Hypothalamus (tissue), 51 donors: ENCODE measurements at places on chromosomes 7 and 10.

DNA sequence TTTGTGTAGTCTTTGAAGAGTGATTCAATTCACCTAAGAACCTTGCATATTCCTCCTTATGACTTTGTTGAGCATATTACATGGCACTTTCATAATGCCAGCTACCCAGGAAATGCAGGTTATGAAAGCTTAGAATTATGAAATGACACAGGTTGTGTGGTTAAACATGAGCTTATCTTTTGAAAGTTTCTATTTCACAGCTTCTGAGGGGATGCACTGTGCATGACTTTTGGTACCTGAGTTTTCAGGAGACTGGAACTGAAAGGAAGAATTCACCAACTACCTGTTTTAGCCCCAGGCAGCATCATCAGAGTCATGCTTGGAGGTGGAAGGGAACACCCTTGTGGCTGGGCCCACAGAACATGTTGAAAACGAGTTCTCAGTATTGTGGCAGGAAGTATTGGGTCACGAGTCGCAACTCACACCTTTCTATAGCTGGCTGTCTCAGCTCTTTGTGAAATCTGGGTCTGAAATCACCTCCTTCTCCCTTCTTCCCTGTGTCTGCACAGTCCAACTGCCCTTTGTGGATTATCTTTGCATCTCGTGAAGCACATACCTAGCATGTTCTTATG, 228.2 kb downstream of the PTEN start:
- DNase-seq, result no peak

DNA sequence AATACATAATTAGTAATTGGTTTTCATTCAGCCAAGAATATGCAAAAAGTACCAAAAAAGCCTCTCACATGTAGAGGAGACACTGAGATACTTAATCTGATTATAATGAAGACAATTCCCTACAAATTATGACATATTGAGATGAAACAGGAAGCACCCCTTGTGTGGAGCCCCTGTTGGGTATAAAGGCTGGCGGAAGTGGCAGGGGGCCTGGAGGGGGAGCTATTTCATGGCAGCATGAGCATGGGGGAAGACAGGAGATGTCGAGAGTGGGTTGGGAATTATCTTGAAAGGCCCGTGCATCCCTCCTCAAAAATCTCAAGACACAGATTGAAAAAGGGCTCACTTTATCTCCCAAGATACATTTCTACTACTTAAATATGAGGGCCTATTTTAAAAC, 96.9 kb downstream of the PIP4K2A start:
- no peak for DNase-seq

- no peak for DNase-seq
Observed at GRCh38 chr10:72126184-72126871, 38.0 kb upstream of the SPOCK2 start.

GRCh38 chr7:84701524-84702306, 485.1 kb downstream of the SEMA3D start:
- DNase-seq, result no peak

DNA sequence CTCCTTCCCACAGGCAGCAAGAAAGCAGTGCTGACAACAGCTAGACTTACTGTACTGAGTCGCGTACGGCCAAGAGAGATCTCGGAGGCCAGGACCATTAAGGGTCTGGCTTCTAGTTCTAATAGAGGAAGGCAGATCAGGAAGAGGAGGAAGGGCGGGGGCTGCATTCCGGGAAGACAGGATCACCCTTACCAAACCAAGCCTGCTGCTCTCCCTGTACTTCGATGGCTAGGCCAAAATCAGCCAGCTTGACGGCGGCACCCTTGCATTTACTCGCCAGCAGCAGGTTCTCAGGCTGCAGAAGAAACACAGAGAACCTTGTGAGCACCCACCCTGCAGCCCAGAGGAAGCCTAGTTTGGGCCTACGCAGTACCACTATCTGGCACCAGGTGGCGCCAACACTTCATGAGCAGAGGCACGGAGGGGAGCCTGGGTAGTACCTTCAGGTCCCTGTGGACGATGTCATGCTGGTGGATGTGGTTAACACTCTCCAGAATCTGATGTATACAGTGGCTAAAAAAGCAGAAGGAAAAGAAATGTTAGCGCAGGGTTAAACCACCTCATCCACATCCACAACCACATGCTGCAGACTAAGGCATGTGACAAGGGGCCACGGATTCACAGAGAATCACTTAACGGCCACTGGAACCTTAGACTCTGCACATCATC, 25.4 kb downstream of the CAMK2G start:
- peak; percentile 65 for DNase-seq

GRCh38 chr10:131670341-131670740, 230.5 kb upstream of the PPP2R2D start:
- no peak for DNase-seq

DNA sequence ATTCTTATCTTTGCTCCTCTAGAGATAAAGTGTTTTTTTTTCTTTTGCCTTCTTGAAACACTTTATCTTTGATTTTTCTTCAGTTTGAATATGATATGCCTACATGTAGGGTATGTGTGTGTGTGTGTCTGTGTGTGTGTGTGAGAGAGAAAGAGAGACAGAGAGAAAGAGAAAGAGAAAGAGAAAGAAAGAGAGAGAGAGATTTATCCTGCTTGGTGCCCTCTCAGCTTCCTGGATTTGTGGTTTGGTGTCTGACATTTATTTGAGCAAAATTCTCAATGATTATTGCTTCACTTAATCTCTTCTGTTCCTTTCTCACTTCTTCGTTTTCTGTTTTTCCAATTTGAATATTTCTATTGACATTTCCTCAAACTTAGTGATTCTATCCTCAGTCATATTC, 60.3 kb downstream of the RAB18 start:
- DNase-seq, result no peak

DNA sequence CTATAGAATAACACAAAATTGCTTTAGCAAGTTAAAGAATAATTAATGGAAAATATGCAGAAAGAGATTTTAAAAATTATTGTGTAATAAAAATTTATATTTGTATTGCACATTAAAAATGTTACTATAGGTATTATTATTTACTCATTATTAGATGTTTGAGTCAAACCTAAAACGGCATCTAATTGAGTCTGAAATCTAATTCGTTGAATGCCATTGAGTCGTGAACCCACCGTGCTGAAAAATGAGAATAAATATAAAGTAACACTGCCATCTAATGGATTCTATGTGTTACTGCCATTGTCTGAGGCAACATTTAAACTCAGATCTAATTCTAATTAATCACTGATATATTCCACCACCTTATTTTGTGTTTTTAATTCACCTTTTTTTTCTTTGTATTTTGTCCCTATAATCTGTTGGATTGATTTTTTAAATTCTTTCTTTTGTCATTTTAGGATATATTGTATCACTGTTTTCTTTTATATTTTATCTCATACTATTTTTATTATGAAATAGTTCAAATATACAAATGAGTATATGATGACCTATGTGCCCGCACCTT, 62.2 kb downstream of the SAMD9 start:
- no peak for DNase-seq

DNA sequence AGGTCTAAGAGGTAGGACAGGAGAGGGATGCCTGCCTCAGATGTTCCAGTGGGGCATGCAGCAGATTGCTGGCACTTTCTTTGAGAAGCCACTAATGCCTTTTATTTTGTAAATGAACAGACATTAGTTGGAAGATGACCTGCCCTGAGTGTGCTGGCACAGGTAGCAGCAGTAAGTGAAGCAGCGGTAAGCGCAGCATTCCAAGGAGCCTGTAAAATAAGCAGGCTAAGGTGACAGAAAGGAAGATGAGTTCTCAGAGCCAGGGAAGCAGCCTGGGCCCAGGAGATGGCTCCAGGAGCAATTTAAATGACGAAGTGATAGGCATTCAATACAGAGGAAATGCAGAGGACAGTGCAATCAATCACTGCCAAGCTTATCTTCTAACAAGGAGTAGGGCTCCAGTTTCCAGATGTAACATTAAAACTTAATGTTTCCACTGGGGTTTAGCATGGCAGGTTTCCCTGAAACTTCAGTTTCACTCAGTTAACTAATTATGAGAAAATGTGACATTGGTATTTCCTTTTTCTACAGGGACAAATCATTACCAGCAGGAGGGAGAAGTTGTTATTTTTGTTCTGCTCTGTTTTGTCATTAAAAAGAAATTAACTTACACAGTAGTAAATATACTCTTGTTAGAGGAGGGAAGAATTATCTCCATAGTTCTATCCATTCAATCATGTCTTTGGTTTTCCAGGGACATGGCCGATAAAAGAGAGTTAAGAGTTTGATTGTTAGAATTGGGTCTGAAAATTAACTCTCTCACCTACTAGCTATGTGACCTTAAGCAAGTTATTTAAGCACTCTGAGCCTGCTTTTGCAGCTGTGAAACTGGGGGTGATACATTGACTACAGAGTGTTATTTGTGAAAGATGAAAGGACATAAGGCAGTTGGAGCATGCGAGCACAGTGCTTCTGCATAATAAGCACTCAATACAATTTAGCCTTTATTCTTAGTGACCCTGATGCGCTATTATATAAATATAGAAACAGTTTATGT, 96.6 kb upstream of the PTN start:
- DNase-seq, result no peak

GRCh38 chr10:86286236-86287109, 80.1 kb downstream of the GRID1 start:
- DNase-seq, result no peak

GRCh38 chr7:91267171-91267955, 3.1 kb downstream of the FZD1 start:
- no peak for DNase-seq

GRCh38 chr7:148883266-148884048, 634 bp downstream of the EZH2 start:
- DNase-seq, result peak; percentile 46

GRCh38 chr10:10878963-10879362, 138.7 kb upstream of the CELF2 start:
- DNase-seq, result no peak

DNA sequence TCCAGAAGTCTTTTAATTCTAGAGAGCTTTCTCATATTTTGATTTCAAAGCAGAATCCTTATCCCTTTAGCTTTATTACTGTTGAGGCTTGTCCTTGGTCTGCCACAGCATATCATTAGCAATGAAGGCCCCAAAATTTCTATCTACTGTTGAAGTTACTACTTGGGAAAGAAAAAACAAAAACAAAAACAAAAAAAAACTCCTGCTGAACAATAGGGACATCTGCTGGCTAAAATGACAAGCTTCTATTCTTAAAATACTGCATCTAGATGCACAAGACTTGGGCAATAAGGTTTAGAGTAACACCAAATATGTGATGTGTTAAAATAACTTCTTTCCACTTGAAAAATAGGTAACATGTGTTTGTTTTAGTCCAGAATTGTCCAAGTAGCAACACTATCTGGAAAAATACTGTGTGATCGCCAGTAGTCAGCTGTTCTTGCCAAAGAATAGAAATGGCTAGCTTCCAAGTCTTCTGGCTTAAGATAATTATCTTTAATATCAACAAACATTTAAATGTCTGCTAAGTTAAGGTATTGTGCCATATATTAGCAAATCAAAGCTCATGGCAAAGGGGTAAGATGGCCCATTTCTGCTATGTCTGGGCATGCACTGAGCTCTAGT, 3.8 kb upstream of the DMTF1 start:
- DNase-seq, result no peak

DNA sequence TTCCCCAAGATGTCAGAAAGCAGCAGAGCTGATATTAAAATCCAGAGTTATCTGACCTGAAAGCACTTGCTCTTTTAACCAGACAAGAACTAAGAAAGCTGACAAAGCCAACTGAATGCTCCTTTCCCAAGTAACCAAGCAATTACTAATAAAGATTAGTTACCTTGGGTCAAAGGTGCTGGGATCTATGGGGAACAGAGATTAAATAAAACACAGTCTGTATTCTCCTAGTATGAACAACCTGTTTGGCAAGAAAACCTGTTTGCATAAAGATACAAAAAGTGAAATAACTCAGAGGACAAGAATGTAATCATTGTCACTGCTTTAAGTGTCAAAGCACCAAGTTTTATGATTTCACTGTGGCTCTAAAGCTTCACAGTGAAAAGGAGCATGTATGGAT, 35.7 kb downstream of the ITPRID1 start:
- DNase-seq, result no peak

DNA sequence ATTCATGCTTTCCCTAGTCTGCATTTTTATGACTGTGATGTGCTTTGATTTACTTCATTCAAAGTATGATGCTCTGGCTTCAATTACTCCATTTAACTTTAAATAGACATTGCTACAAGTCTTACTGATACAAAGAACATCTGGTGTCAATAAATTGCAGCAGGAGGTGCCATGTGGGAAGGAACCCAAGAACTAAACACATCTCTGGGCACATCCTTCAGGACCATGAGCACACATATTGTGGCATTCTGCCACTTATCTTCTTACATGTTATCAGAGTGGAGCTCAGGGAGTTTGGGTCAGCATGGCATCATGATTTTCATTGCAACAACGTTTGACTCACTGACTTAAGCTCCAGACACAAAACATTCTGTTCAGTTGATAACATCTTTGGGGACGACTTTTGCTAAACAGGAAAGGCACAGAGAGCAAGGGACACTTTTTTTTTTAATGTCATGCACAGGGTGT, 227.0 kb downstream of the DKK1 start:
- no peak for DNase-seq

DNA sequence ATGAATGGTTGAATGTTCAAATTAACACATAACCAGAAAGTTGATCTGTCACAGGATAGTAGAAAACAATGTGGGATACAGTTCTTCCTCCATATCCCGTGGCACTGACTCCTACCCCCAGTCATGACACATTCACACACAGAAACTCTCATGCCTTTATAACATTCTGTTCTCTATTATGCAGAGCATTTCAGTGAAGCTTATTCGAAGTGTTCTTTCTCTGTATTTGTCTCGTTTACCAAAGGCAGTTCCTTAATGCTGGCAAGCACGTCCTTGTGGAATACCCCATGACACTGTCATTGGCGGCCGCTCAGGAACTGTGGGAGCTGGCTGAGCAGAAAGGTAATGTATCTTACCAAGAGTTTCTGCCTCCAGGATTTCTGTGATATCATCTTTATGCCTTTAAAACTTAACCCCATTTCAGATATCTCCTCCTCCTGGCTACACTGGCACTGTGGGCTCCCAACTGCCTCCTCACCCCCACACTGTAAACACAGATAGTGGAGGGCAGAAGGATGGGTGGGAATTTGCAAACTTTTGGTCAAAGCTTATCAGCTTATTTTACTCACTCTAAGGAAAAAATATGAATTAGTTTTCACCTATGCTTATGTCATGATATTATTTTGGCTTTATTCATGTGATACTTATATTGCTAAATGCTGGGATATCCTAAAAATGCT, 34.1 kb downstream of the BLVRA start:
- DNase-seq, result no peak

DNA sequence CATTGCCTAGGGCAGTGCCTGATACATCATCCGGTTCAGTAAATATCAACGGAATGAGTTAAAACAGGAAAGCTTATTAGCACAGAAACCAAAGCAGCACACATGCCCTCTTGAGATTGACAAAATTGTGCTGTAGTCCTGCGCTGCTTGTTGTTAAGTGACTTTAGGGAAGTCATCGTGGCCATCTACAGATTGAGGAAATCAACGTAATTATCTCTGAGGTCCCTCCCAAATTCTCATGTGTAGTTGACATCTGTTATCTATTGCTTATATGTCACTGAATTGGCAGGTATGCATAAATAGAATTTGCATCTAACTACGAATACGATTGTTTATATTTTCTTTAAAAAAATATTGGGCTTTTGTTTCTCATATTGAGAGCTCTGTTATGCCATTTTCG, 3.5 kb upstream of the GNB2 start:
- no peak for DNase-seq
